ENCODE measurements at places on chromosomes 2 and 18. TPM values are rescaled to one million over a fixed set of nuclear protein-coding genes. Genes with fewer than 3 reads are reported as not detected.

The MYCN gene
- total RNA-seq: not detected

The MC5R gene
- total RNA-seq: 6.7 TPM

The MTHFD2 gene
- 91.8 TPM for total RNA-seq

The HOXD9 gene
- total RNA-seq: 3.6 TPM

The SEH1L gene
- 51.2 TPM for total RNA-seq

The MCFD2 gene
- 213 TPM for total RNA-seq

The RIOK3 gene
- total RNA-seq: 71.1 TPM

The CENPA gene
- total RNA-seq: 35.8 TPM

The VIL1 gene
- not detected for total RNA-seq

- DNase-seq: no peak
Observed at GRCh38 chr2:172415865-172416183, 11.6 kb upstream of the ITGA6 start.

DNA sequence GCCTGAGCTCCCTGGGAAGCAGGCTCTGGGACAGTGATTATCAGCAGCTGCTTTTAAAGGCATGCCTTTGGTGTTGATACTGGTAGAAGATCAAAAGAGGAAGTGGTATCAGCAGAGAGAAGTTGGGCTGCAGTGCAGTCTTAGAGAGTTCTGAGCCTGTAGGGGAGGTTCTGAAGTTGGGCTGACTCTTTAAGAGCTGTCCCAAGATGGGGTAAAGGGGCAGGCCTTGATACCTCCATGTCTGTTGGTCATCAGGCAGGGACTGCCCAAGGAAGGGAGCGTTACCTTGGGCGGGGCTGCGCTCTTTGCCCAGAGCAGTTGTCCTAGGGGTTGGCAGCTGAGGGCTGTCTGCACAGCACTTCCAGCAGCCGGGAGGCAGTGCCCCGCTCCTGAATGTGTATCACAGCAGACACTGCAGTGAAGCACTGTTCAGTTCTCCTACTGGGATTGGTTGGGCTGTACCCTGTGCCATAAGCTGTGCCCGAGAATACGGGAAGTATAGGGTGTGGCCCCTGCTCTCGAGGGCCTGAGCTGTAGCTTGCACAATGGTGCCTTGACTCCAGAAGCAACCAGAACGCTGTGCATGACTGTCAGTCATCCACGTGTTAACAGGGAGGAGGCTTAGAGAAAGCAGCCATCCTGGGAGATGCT is 177.0 kb downstream of the CTIF start:
- DNase-seq: no peak

- no peak for DNase-seq
Observed at GRCh38 chr2:135257383-135258090, 205.4 kb downstream of the RAB3GAP1 start.

- no peak for DNase-seq
Observed at GRCh38 chr18:36623681-36624190, 205.1 kb downstream of the TPGS2 start.

- DNase-seq: no peak
Observed at GRCh38 chr2:216071111-216071851, 10.3 kb downstream of the PECR start.

DNA sequence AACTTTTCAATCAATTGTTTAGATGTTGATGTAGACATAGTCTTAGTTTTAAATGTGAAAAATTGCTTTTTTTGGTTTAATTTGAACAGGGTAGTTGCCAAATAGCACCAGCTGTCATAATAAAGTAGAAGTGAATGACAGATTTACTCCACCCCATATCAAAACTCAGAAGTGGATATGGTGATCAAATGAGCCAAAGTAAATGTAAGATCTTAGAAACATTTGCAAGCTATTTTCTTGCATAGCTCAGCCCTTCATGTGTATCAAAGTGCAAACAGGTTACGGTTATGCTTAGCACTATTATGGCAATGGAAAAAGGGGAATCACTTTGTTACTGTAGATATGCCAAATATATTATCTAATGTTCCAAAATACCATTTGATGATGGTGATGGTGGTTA is 540.9 kb upstream of the NRP2 start:
- no peak for DNase-seq

- DNase-seq: peak; percentile 7
Observed at GRCh38 chr18:79248495-79249060, 147.2 kb upstream of the NFATC1 start.

- no peak for DNase-seq
Observed at GRCh38 chr18:31952223-31952622, 9.3 kb upstream of the TRAPPC8 start.

GRCh38 chr2:174914853-174915760 is 90.1 kb downstream of the CHN1 start:
- DNase-seq: no peak

DNA sequence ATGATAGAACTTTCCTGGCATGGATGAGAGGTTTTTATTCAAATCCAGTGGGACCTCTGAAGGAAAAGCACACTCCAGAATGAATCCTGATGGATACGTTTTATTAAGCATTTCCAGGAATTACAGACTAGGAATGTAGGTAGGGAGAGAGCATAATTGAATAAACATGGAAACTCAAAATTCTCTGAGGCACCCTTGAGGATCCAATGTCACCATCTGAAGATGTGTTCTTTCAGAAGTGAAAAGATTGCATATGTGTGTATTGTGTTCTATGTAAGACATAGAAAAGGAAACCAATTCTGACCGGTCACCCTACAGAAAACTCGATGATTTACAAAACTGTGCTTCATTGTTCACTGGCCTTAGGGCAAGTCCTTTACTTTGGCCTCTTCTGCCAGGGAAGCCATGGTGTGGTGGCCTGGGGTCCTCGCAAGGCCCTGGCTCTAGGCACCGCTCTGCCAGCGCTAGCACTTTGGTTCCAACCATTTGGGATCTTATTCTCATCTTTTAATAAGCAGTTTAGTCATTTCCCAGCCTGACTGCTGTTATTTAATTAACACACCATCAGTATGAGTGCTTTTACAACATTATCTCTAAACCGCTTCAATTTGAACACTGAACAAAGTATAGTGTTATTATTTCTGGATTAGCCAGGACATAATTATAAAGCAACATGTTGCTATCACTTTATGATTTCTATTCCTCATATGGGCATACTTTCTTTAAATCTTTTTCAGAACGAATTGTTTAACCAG is 4.5 kb upstream of the GKN1 start:
- DNase-seq: no peak

DNA sequence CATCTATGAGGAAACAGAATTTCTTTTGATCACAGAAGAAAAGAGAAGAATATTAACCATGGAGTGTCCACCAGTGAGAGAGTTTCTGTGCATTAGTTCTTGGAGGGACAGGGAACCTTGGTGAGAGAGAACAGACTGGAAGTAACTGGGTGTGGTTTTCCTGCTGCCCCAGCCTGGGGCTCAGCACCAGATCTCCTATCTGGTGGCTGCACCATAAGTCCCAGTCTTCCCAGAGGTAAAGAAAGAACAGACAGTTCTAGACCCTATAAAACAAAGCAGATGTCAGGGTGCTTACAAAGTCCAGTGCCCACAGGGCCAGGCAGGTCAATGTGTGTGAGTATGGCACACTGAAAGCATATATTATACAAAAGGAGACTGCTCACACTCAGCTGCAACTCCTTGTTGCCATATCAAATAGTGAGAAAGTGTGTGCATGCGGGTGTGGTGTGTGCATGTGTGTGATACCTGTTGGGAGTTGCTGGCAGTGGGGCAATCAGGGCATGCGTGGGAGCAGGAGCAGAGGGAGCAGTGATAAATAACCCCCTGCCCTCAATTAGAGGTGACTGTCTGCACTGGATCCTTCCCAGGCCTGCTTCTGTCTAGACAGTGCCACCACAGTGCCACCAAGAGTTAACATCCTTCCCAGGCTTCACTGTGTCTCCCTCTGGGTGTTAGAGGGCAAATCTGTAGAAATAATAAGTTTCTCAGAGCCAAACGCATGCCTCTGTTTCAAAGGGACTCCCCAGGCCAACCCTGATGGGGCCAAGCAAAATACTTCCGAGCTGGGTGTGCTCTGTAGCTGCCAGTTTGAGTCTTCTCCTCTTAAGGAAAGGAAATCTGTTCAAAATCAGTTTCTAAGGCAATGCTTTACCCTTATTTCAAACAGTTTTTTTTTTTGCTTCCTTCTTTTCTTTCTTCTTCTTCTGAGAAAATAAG is 45.7 kb downstream of the RDH14 start:
- DNase-seq: no peak

- DNase-seq: no peak
Observed at GRCh38 chr2:23664066-23664788, 262.7 kb downstream of the ATAD2B start.

GRCh38 chr2:199814101-199814816 is 36.7 kb downstream of the FTCDNL1 start:
- no peak for DNase-seq

DNA sequence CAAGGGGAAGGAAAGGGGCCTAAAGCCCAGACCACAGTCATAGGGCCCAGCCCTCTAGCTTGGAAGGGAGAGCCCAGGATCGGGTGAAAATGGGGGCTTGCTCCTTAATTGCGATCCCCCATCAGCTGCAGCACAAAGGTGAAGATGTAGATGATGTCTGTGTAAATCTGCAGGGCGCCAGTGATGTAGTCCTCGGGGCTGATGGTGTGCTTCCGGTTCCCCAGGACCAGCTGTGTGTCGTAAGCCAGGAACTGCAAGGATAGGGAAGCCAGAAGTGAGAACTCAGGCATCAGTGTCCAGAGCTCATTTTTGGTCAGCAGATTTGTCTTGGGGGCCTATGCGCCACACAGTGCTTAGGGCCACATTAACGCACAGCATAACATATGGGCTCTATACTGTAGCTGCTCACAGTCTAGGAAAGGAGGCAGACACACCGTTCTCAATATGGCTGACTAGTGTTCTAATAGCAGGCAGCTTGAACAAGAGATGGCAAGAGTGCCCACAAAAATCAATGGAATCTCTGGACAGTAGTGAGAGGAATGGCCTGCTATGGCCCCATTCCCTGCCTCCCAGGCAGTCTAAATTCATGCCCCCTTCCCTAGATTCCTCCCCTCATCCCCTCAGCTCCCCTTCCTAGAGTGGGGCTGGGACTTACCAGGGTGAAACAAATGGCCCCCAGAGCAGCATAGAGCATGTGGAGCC is 5.2 kb downstream of the PNKD start:
- no peak for DNase-seq

- no peak for DNase-seq
Observed at GRCh38 chr2:139876321-139876720, 1096.1 kb upstream of the NXPH2 start.
